ENCODE measurements at places on chromosomes 12 and 14.

DNA sequence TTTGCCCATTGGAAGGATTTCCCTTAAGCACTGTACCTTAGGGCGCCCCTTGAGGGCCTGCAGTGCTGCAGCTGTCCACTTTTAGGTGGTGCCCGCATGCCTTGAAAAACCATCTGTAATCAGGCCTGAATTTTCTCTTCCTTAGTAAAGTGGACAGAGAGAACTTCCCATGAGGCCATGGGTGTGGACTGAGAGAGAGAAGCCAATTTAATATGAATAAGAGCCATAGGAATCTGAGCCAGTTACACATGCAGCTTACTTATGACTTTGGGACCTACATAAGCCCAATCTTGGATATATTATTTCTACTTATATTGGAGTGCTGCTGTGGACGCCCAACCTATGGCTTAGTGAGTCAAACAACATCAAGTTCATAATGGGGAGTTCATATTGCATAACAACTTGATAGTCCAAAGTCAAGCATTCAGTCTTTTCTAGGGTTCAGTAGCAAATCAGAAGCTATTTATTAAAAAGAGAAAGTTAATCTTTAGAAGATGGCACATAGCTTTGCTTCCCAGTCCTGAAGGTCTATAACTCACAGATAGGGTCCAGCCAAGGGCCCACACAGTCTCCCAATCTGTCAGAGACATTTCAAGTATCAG lies 11.1 kb upstream of the ETV6 start:
- DNase-seq = no peak

GRCh38 chr12:111404362-111405148 lies 1.2 kb upstream of the SH2B3 start:
- no peak for DNase-seq

GRCh38 chr12:122123051-122123760 lies 44.6 kb downstream of the MLXIP start:
- peak; percentile 52 for DNase-seq

GRCh38 chr12:118035190-118036041 lies 18.9 kb downstream of the RFC5 start:
- DNase-seq = no peak

DNA sequence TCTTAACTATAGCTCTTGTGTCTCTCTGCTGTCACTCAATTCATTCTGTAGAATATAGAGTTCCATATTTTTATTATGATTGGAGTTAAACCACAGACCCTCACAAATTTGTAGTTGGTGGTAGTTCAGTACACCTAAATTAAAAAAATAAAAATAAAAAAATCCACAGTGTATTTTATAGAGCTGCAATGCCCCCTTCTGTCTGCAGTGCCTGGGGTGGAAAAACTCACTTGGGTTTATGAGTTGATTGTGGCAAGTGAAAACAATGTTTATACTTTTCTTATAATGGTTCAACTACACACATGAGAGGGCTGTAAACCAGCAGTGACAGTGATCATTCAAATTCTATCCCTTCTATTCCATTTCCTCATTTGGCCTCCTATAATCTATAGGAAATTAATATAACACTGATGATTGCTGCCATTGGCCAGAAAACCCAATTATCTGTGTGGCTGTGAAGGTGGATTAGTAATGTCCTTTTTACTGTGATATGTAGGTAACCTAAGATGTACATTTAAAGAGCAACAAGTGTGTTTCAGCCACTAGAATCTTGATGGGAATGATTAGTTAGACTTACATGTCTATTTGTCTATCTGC lies 166.9 kb upstream of the LRIG3 start:
- DNase-seq = no peak

GRCh38 chr12:128008341-128008740 lies 258.6 kb upstream of the TMEM132C start:
- no peak for DNase-seq

All from spinal cord (tissue), 10 donors.